ENCODE measurements at places on chromosomes 16 and 17. TPM values are rescaled to one million over a fixed set of nuclear protein-coding genes. Genes with fewer than 3 reads are reported as not detected.
A peak's percentile ranks its signal among the peaks of the same experiment; 100 is the strongest.

- no peak overlapping the region for H3K27ac ChIP-seq
- H3K4me3 ChIP-seq: no peak overlapping the region
- no peaks in the 10 kb centered on the region for H3K4me1 ChIP-seq
- DNase-seq: no peak
- no peaks in the 10 kb centered on the region for H3K27me3 ChIP-seq
Observed at GRCh38 chr17:51325471-51325870, 65.1 kb downstream of the UTP18 start.

GRCh38 chr17:8365143-8365542 is 11.4 kb downstream of the KRABD2 start:
- no peaks in the 10 kb centered on the region for H3K27me3 ChIP-seq
- no peak overlapping the region for H3K27ac ChIP-seq
- peaks cover 13% of the 10 kb centered on the region for H3K36me3 ChIP-seq
- no peak for DNase-seq
- no peak overlapping the region for H3K4me3 ChIP-seq
- H3K4me1 ChIP-seq: no peaks in the 10 kb centered on the region

DNA sequence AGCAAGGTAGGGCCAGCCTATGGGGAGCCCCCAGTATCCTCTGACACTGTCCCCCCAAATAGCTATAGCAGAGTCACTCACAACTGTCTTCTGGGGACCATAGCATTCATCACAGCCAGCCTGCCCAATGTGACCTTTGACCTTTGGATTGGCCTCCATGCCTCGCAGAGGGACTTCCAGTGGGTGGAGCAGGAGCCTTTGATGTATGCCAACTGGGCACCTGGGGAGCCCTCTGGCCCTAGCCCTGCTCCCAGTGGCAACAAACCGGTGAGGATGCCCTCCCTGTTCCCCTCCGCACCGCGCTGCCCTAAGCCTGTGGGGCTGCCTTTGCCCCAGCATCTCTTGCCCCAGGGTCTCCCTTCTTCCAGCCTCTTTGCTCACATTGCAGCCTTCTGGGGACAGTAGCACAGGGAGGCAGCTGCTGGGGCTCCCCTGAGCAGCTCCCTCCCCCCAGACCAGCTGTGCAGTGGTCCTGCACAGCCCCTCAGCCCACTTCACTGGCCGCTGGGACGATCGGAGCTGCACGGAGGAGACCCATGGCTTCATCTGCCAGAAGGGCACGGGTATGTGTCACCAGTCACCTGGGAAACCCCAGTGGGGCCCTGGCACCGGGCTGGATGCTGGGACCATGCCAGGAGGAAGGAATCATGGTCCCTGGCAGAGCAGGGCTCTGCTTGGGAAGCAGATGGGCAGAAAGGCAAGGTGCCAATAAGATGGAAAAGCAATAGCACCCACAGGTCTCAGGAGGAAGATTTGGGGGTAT is 61.1 kb downstream of the MRC2 start:
- no peak overlapping the region for H3K4me3 ChIP-seq
- H3K27me3 ChIP-seq: no peaks in the 10 kb centered on the region
- peaks cover 8% of the 10 kb centered on the region for H3K36me3 ChIP-seq
- H3K4me1 ChIP-seq: no peaks in the 10 kb centered on the region

- H3K27me3 ChIP-seq: no peaks in the 10 kb centered on the region
- H3K36me3 ChIP-seq: peaks cover 16% of the 10 kb centered on the region
- H3K27ac ChIP-seq: no peak overlapping the region
- no peak overlapping the region for H3K4me3 ChIP-seq
Observed at GRCh38 chr16:68187505-68187904, 48.4 kb downstream of the ESRP2 start.

- DNase-seq: no peak
- H3K4me1 ChIP-seq: no peaks in the 10 kb centered on the region
- no peaks in the 10 kb centered on the region for H3K27me3 ChIP-seq
- H3K27ac ChIP-seq: no peak overlapping the region
Observed at GRCh38 chr16:27025581-27025980, 41.1 kb upstream of the C16orf82 start.

DNA sequence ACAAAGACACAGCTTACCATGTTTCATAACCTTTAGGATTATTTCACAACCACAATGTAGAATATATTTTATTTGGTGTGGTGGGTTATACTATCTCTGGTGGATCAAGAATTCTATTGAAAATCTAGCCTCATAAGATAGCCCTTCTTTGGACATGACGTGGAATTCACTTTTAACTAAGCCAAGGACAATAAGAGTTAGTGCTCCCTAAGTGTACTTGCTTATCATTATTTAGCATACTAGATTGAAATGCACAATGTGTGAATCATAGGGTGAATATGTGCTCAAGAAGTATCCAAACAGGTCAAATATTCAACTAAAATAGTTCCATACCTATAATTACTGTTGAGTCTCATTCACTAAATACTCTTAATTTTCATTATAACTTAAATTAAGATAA is 1179.5 kb upstream of the GOT2 start:
- no peak overlapping the region for H3K27ac ChIP-seq
- no peak for DNase-seq
- no peaks in the 10 kb centered on the region for H3K36me3 ChIP-seq
- H3K27me3 ChIP-seq: no peaks in the 10 kb centered on the region

DNA sequence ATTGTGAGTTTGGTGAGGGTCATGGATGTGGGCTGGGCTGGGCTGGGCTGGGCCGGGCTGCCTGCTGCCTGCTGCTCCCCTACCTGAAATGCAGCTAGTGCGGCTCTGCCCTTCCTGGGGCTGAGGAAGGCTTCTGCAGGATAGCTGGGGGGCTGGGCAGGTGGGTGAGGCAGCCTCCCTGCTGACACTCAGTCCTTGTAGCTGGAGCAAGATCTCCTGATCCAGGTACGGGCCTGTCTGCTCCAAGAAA is 4.7 kb downstream of the RPL13 start:
- H3K4me1 ChIP-seq: peaks cover 20% of the 10 kb centered on the region
- H3K36me3 ChIP-seq: peaks cover 32% of the 10 kb centered on the region
- no peaks in the 10 kb centered on the region for H3K27me3 ChIP-seq

- no peak overlapping the region for H3K27ac ChIP-seq
- H3K4me3 ChIP-seq: no peak overlapping the region
- DNase-seq: peak; percentile 74
- no peaks in the 10 kb centered on the region for H3K27me3 ChIP-seq
- no peaks in the 10 kb centered on the region for H3K36me3 ChIP-seq
Observed at GRCh38 chr17:10737168-10737622, 7.4 kb upstream of the TMEM220 start.

DNA sequence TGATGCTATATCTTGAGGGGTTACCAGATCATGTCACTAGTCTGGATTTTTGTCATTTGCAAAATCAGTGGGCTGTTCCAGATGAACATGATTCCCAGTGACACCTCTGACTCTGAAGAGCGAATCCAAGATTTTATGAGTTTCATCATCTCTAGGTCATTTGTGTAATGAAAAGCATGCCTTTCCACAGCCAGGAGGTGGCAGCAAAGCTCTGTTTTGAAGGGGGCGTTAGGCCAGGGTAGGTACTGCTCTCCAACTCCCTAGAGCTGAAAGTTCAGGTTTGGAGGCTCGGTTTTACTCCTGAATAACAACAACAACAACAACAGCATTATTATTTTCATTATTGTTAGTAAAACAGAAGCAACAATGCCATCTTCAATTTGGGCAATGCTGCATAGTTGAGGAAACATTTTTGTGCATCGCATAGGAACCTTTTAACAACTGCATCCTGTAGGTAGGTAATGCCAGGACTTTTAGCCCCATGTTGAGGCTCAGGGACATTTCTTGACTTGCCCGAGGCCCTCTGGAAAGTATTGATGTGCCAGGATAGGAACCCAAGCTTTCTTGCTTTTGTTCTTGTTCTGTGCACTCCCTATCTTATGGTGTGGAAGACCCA is 77.0 kb downstream of the MYH13 start:
- no peak overlapping the region for H3K27ac ChIP-seq
- H3K27me3 ChIP-seq: no peaks in the 10 kb centered on the region
- DNase-seq: peak; percentile 75
- no peaks in the 10 kb centered on the region for H3K4me1 ChIP-seq
- no peaks in the 10 kb centered on the region for H3K36me3 ChIP-seq
- no peak overlapping the region for H3K4me3 ChIP-seq

GRCh38 chr17:78986649-78987328 is 7.1 kb upstream of the LGALS3BP start:
- H3K4me3 ChIP-seq: peak overlapping the region; percentile 5
- DNase-seq: peak; percentile 80
- H3K4me1 ChIP-seq: peaks cover 16% of the 10 kb centered on the region
- peaks cover 2% of the 10 kb centered on the region for H3K36me3 ChIP-seq
- peak overlapping the region; percentile 46 for H3K27ac ChIP-seq

KRT36 gene
- total RNA-seq: not detected

OR2C1 gene
- total RNA-seq: not detected

ITGA3 gene
- 40.6 TPM for total RNA-seq
